ENCODE measurements at places on chromosomes 12 and 14.
A peak's percentile ranks its signal among the peaks of the same experiment; 100 is the strongest.

- DNase-seq, result no peak
Observed at GRCh38 chr12:103397536-103397935, 98.2 kb downstream of the C12orf42 start.

DNA sequence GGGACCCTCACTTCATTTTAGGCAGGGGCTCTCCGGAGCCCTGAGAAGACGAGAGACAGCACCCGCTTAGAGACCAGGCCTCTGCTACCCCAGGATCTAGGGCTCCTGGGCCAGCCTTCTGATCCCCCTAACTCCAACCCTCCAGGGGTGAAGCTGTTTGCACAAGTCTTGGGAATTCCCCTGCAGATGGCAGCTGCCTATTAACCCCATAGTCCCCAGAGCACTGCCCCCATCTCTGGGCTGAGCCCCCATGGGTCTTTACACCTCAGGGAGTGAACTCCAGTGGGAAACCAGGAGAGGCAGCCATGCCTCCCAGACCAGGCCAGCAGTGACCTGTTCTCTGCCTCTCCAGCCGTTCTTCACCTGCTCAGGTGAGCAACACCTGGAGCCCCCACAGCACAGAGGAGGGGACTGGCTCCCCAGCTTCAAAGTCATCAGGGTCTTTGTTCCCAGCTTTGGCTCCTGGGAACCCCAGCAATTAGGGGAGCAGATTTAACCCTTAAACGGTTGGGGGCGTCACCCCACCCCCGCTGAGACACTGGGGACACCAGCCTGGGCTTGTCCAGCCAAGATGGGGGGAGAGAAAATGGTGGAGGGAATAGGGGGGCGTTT is 2.3 kb downstream of the WNT10B start:
- DNase-seq, result peak; percentile 69

- peak; percentile 81 for DNase-seq
Observed at GRCh38 chr14:105146181-105146975, 22.2 kb downstream of the JAG2 start.

DNA sequence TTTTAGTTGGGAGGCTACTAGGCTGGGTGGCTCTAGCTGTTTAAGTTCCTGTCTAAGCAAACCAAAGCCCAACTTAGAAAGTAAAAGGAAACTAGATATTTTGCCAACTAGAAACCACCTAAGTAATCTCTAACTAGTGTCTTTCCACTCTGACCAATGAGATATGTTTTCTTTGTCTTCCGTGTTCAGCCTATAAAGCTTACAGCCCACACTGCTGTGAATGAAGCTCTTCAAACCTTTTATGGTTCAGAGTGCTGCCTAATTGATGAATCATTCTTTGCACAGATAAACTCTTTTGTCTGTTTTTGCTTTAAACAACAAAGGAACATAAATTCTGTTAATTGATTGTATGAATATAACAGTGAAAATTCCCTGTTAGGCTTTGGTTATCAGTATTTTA is 66.1 kb downstream of the FUT8 start:
- DNase-seq, result peak; percentile 72

DNA sequence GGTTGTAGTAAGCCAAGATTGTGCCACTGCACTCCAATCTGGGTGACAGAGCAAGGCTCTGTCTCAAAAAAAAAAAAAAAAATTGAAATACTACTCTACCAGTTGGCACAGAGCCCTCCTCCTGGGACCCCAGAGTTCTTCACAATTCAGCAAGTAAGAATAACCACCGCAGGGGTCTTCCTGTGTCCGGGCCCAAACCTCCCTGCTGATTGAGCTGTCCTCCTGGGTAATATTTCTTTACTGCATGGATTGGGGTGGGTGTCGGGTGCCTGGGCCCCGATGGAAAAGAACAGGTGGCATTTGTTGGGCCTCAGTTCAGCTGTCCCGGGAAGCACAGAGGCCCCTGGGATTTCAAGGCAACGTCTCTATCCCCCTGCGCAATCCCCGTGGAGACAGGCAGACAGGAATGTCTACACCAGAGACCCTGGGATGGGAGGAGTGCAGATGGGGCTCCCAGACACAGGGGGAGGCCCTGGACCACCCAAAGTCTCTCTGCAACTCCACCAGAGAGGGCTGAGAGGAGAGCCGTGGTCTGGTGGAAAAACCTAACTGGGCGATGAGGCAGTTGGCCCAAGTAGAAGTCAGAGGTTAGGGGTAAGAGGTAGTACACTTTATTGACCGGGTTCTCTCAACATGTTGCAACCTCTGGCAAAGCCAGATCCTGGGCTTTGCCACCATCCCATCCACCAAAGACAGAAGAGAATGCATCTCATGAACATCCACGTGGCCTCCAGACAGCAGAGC is 32.7 kb upstream of the VPS37B start:
- DNase-seq, result peak; percentile 31
